Activated CD4-positive, alpha-beta T cell treated with anti-CD3 and anti-CD28 coated beads for 24 hours (primary cell): ENCODE measurements at places on chromosomes 12 and 14.

DNA sequence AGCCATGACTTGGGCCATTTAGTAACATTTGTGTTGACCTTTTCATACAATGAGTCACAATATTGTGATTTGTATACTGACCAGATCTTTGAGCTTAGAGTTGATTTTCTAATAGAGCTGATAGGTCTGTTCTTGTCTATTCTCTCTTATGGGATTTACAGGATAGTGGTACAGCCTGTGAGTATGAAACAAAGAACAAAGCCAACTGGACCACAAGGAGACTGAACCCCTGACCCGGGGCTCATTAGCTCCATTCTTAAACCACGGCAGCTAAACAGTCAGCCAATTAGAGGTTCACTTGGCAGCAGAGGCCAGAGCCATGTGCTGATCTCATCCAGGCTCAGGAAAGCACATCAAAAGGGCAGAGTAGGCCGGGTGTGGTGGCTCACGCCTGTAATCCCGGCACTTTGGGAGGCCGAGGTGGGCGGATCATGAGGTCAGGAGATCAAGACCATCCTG, 59.1 kb upstream of the GNPNAT1 start:
- DNase-seq, result no peak

DNA sequence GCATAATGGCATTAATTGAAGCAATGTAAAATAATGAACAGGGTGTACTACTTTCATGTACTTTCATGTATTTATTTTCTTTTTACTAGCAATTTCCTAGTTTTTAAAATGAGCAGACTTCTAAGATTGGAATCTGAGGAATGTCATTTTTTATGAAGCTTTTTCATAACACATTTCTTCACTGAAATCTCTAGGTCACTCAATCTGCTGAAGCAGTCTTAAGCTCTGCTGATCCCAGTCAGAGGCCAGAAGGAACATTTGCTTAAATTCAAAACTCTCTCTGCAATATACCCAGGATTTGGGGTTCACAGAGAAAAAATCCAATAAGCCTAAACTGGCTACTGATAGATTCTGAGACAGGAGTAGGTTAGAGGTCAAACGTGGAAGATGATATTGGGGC, 73.6 kb upstream of the CNTN1 start:
- DNase-seq, result no peak

DNA sequence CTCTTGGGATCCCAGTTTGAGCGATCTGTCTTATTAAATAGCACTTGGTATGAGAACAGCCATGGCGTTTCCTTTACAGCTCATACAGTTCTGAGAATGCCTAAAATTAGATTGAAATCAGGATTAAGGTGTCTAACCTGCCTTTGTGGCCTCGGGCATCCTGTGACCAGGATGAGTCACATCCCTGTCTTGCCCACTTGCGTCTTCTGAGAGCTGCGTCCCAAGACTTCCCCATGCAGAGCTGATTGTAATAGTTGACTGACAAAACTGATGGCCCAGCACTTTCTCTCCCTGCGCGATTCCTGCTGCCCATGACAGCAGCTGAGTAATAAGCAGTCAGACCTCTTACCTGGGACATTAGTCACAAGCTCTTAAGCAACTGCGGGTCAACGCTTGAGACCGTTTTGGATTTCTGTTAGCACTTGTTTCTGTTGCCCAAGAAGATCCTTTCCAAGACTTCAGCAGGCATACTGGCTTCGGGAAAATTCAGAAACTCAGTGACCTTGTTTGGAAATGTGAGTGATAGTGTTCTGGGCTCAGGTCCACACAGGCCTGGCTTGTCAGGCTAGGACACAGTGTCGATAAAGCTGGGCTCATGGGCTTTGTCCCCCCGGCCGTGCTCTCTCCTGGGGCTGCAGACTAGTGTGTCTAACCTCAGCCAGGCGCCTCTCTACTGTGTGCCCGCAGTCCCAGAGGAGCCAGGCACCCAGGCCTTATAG, 169.9 kb upstream of the HIF1A start:
- DNase-seq, result peak; percentile 42

GRCh38 chr12:46460682-46461210, 88.2 kb upstream of the SLC38A2 start:
- no peak for DNase-seq

DNA sequence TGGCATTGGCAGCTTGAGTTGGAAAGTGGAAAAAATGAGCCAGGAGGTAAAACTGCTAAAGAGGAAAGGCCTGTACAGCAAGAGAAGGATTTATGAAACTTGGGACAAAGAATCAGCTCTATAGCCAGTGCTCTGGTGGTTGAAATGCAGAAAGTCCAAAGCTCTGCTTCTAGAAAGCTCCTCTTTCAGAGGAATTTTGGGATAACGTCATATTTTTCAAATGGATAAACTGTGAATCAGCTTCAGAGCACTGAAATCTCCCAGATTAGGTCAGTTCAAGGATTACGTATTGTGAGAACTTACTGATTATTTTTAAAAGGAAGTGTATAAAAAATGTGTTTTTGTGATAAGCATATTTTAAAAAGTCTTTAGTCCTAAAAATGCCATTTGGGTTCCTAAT, 203.1 kb upstream of the CNOT2 start:
- DNase-seq, result no peak

GRCh38 chr12:12010277-12011039, 60.3 kb upstream of the BCL2L14 start:
- peak; percentile 61 for DNase-seq
